ENCODE measurements at places on chromosomes 13 and 19.

DNA sequence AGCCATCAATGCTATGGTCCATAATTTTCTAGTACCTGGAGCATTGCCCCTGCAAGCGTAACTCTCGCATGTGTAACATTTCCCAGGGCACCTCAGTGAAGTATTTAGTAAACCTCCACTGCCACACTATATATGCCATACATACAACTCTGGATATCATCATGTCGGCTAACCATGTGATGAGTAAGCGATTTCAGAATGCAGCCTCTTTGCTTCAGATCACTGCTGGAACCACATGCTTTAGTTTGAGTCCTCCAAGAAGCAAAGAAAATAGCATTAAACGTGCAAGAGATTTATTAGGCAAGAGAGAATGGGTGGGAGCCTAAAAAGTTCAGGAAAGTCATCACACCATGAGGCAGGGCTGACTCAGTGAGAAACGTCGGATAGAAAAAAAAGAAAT lies 635.6 kb upstream of the SLITRK5 start:
- H3K27ac ChIP-seq: no peak overlapping the region
- no peaks in the 10 kb centered on the region for H3K36me3 ChIP-seq
- no peaks in the 10 kb centered on the region for H3K4me1 ChIP-seq

GRCh38 chr13:51778392-51778791 lies 25.6 kb downstream of the DHRS12 start:
- DNase-seq: no peak
- no peaks in the 10 kb centered on the region for H3K4me1 ChIP-seq
- no peaks in the 10 kb centered on the region for H3K27me3 ChIP-seq
- no peak overlapping the region for H3K27ac ChIP-seq

- peaks cover 11% of the 10 kb centered on the region for H3K27me3 ChIP-seq
- H3K4me1 ChIP-seq: peaks cover 24% of the 10 kb centered on the region
- H3K4me3 ChIP-seq: no peak overlapping the region
- no peak overlapping the region for H3K27ac ChIP-seq
- peaks cover 16% of the 10 kb centered on the region for H3K36me3 ChIP-seq
Observed at GRCh38 chr13:28488376-28489005, 6.4 kb downstream of the FLT1 start.

- no peak overlapping the region for H3K27ac ChIP-seq
- no peaks in the 10 kb centered on the region for H3K27me3 ChIP-seq
- no peak overlapping the region for H3K4me3 ChIP-seq
- peaks cover 48% of the 10 kb centered on the region for H3K36me3 ChIP-seq
Observed at GRCh38 chr19:5667751-5668271, 12.5 kb downstream of the MICOS13 start.

- H3K4me3 ChIP-seq: no peak overlapping the region
- H3K36me3 ChIP-seq: peaks cover 76% of the 10 kb centered on the region
- H3K27ac ChIP-seq: no peak overlapping the region
- H3K27me3 ChIP-seq: no peaks in the 10 kb centered on the region
- no peak for DNase-seq
Observed at GRCh38 chr19:56572589-56572988, 5.3 kb downstream of the ZNF470 start.

- peaks cover 18% of the 10 kb centered on the region for H3K36me3 ChIP-seq
- H3K4me3 ChIP-seq: no peak overlapping the region
- H3K4me1 ChIP-seq: peaks cover 14% of the 10 kb centered on the region
Observed at GRCh38 chr13:41578371-41578770, 121.0 kb downstream of the RGCC start.

GRCh38 chr19:41354343-41354953 lies 726 bp upstream of the TGFB1 start:
- peak overlapping the region; percentile 87 for H3K4me3 ChIP-seq
- no peak for DNase-seq
- peaks cover 52% of the 10 kb centered on the region for H3K4me1 ChIP-seq
- H3K36me3 ChIP-seq: peaks cover 21% of the 10 kb centered on the region

- H3K27me3 ChIP-seq: no peaks in the 10 kb centered on the region
- H3K4me3 ChIP-seq: no peak overlapping the region
- peaks cover 39% of the 10 kb centered on the region for H3K36me3 ChIP-seq
- H3K27ac ChIP-seq: no peak overlapping the region
- no peaks in the 10 kb centered on the region for H3K4me1 ChIP-seq
Observed at GRCh38 chr13:36310417-36311108, 12.9 kb upstream of the CCDC169 start.

DNA sequence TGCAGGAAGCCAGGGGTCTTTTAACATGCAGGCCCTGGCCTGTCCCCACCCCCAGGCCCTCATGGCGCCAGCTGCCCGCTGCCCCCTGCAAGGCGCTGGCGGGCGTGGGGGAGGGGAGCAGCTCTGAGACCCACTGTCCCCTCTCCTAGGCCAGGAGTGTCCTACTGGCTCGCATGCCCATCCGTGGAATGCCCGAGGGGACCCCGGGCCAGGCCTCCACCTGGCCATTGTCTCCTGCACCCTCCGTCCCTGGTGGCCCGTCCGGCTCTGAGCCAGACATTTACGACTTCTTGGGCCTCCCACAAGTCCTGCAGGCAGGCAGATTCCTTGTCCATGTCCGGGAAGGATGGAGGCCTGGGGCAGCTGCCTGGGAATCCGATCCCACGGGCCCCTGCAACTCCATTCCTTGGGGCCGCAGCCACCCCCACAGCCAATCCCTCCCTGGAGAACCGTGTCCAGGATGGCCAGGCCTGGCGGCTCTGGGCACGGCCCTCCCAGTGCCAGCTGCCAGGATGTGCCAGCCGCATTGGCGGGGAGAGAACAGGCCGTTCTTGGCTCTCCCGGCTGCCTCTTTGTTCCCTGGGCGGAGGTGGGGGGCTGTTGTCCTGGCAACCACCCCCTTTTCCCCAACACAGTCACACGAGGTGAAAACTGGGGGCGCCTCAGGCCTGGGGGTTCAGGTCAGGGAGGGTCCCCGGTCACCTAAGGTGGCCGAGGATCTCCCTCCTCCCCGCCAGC lies 10.5 kb upstream of the PLIN3 start:
- peaks cover 6% of the 10 kb centered on the region for H3K4me1 ChIP-seq
- no peak overlapping the region for H3K4me3 ChIP-seq
- no peak for DNase-seq
- no peak overlapping the region for H3K27ac ChIP-seq

DNA sequence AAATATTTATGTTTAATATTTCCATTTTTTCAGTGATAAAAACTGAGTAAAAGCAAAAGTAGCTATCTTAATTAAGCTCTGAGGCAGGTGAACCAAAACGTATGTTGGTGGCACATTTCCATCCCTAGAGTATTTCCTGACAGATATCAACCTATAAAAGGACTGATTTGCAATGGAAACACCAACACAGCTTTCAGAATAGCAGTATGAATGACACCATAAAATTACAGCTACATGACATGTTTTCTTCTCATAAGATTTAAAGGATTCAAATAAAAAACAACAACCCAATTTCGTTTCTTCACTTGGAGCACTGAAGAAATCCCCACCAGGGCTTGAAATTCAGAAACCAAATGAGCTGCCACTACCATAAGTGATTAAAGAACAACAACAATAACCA lies 194.4 kb downstream of the RFC3 start:
- H3K4me1 ChIP-seq: no peaks in the 10 kb centered on the region
- peaks cover 8% of the 10 kb centered on the region for H3K27me3 ChIP-seq
- H3K4me3 ChIP-seq: no peak overlapping the region

DNA sequence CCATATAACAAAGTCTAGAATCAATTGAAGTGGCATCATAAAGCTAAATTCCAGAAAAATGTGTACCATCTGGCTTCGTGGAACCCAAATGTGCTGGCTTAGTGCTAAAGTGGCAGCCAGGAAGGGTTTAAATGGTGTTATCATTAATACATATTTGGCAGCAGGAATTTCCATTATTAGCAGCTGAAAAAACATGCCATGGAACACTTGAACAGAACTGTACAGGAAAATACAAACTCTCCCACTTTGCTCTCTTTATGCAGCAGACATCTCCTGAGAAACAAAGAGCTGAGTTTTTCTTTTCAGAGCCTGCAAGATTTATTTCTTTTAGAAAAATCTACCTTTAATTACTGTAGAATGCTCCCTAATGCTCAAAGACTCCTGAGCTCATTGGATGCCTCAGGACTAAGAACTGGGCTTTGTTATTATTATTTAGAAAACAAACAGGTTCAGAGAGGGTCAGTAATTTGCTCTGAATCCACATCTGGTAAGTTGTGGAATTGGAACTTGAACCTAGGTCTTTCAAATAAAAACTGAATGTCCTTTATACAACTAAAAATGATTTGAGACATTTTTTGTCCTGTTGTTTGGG lies 179.0 kb downstream of the LACC1 start:
- no peak overlapping the region for H3K27ac ChIP-seq
- no peak overlapping the region for H3K4me3 ChIP-seq
- DNase-seq: no peak
- no peaks in the 10 kb centered on the region for H3K36me3 ChIP-seq
- peaks cover 20% of the 10 kb centered on the region for H3K27me3 ChIP-seq

DNA sequence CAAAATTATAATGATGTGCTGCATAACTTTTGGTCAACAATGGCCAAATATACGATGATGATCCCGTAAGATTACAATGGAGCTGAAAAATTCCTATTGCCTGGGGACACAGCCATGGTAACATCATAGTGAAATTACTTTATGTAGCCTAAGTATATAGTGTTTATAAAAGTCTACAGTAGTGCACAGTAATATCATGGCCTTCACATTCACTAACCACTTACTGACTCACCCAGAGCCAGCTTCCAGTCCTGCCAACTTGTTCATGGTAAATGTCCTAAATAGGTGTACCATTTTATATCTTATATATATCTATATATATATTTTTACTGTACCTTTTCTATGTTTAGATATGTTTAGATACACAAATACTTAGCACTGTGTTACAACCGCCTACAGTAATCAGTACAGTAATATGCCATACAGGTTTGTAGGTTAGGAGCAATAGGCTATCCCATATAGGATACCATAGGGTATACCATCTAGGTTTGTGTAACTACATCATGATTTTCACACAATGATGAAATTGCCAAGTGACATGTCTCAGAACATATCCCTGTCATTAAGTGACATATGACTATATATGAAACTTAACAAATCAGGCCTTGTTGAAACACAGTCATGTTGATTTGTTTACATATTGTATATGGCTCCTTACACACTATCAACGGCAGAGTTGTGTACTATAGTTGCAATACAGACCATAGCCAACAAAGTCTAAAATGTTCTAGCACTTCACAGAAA lies 23.7 kb downstream of the DIS3 start:
- no peak overlapping the region for H3K4me3 ChIP-seq
- H3K4me1 ChIP-seq: no peaks in the 10 kb centered on the region
- H3K27me3 ChIP-seq: no peaks in the 10 kb centered on the region
- peaks cover 42% of the 10 kb centered on the region for H3K36me3 ChIP-seq
- no peak for DNase-seq
- H3K27ac ChIP-seq: no peak overlapping the region

DNA sequence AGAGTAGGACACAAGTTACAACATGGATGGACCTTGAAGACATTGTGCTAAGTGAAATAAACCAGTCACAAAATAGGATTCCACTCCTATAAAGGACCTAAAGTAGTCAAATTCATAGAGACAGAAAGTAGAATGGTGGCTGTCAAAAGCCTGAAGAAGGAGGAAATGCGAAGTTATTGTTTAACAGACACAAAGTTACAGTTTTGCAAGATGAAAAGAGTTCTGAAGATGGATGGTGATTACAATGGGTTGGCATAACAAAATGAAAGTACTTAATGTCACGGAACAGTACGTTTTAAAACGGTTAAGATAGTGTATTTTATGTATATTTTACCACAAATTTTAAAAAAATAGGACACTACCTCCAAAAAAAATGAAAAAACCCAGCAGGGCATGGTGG lies 34.8 kb downstream of the FOXO1 start:
- H3K4me3 ChIP-seq: peak overlapping the region; percentile 65
- peak overlapping the region; percentile 81 for H3K27ac ChIP-seq
- peaks cover 24% of the 10 kb centered on the region for H3K36me3 ChIP-seq
- peaks cover 86% of the 10 kb centered on the region for H3K4me1 ChIP-seq
- no peaks in the 10 kb centered on the region for H3K27me3 ChIP-seq

GRCh38 chr13:25196971-25197370 lies 24.9 kb upstream of the AMER2 start:
- no peak overlapping the region for H3K27ac ChIP-seq
- H3K27me3 ChIP-seq: peaks cover 21% of the 10 kb centered on the region
- H3K36me3 ChIP-seq: no peaks in the 10 kb centered on the region
- H3K4me1 ChIP-seq: no peaks in the 10 kb centered on the region

- H3K36me3 ChIP-seq: no peaks in the 10 kb centered on the region
- DNase-seq: no peak
- no peak overlapping the region for H3K27ac ChIP-seq
- H3K27me3 ChIP-seq: no peaks in the 10 kb centered on the region
Observed at GRCh38 chr13:94216476-94216875, 263.0 kb downstream of the DCT start.

DNA sequence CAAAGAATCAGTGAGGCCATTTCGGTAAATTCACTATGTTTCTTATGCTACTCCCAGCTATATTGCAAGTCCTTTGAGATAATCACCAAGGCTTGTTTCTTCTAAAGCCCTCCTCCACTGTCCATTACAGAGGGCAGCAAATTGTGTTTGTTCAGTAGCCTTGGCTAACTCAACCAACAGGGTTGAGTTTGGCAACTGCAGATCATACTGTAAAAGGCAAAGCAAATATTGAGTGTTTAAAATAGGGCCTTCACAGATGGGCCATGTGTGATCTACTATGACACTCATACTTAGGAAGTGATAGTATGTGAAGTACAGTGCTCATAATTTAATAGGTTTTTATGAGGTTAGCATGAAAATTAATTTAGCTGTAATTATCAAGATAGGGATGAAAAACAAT lies 171.3 kb downstream of the DACH1 start:
- no peak overlapping the region for H3K27ac ChIP-seq
- H3K27me3 ChIP-seq: no peaks in the 10 kb centered on the region
- no peaks in the 10 kb centered on the region for H3K36me3 ChIP-seq
- H3K4me3 ChIP-seq: no peak overlapping the region
- peaks cover 2% of the 10 kb centered on the region for H3K4me1 ChIP-seq
- DNase-seq: no peak

DNA sequence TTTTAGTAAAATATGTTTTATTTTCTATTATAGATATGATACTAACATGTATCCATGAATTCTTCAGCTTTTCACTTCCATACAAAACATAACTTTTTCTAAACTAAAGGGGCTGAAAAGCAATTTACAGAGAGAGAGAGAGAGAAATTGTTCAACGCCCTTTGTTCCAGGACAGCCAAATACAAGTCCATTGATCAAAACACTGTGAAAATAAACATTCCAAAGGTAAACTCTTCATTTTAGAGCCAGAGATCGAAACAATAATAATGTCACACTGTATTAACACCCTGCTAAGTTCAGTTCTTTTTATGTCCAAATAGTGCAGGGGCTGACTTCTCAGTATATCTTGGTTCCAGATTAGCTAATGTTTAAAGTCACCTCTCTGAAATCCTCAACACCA lies 516.2 kb upstream of the ATXN8OS start:
- no peaks in the 10 kb centered on the region for H3K27me3 ChIP-seq
- H3K4me1 ChIP-seq: no peaks in the 10 kb centered on the region
- DNase-seq: no peak
- no peaks in the 10 kb centered on the region for H3K36me3 ChIP-seq
- no peak overlapping the region for H3K27ac ChIP-seq

GRCh38 chr13:60227158-60227557 lies 63.4 kb upstream of the DIAPH3 start:
- H3K27me3 ChIP-seq: peaks cover 6% of the 10 kb centered on the region
- H3K27ac ChIP-seq: no peak overlapping the region

All from activated naive CD4-positive, alpha-beta T cell treated with anti-CD3 and anti-CD28 coated beads for 36 hours (primary cell).